ENCODE measurements at places on chromosomes 7 and 10.

DNA sequence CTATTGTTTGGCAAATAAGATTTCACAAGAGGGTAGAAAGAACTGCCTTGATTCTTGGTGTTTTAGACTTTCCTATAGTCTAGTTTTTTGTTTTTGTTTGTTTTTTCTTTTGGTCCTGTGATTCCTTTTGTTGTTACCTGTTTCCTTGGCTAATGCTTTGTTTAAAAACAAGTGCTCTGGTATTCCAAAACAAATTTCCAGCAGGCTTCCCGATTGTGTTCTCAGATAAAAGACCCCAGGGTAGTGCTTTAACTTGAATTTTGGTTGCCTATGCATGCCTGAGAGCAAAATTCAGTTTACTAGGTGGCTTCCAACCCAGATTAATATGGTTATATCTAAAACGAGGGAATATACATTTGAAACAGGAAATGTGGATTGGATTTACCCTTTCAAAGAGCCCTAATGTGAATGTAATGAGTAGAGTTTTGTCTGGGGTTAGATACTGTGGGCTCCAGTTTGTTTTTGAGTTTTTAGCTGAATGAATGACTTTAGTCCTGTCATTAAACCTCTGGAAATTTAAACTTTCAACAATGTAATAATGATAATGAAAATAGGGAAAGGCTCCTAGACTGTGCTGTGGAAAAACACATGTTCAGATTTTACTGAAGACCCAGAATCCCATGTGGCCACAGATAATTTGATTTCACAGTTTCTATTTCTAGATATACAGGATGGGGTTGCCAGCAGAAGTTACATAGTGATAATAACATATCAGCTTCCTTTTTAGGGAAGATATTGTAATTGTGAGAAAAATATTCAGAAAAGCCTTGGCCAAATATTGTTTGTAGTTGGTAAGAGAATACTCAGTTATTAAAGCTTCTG is 23.9 kb downstream of the AUTS2 start:
- no peak for DNase-seq

DNA sequence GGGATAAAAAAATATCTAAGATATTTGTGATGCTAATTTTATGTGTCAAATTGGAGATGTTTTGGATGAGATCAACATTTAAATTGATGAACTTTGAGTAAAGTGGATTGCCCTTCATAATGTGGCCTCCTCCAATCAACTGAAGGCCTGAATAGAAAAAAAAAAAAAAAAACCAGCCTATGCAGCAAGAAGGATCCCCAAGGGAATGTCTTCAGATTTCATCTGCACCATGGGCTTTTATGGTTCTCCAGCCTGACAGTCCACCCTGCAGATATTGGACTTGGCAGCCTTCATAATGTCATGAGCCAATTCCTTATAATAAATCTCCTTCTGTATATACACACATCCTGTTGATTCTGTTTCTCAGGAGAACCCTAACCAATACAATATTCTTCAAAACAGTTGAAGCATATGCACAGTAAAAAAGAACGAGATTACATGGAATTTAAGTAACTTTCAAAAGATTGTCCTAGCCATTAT is 316.9 kb upstream of the PLXDC2 start:
- no peak for DNase-seq

GRCh38 chr7:132309102-132309805 is 267.0 kb downstream of the PLXNA4 start:
- DNase-seq, result no peak

- DNase-seq, result no peak
Measured at GRCh38 chr10:63213489-63213888, 80.4 kb downstream of the NRBF2 start.

GRCh38 chr7:89943525-89944050 is 210.7 kb upstream of the STEAP1 start:
- DNase-seq, result no peak

- DNase-seq, result no peak
Measured at GRCh38 chr7:130918129-130919052, 184.4 kb upstream of the KLF14 start.

- DNase-seq, result no peak
Measured at GRCh38 chr7:150755473-150756099, 18.4 kb downstream of the GIMAP5 start.
